BJ (cell line): ENCODE measurements at places on chromosomes 4 and X. TPM values are rescaled to one million over a fixed set of nuclear protein-coding genes. Genes with fewer than 3 reads are reported as not detected.

Gene CLGN
- polyA plus RNA-seq: 0.06 TPM in 1 of 2 replicates, not detected in the other

Gene FAT1
- 351 and 489 TPM in 2 replicates for polyA plus RNA-seq

Gene EDNRA
- polyA plus RNA-seq: 7.6 and 12.0 TPM in 2 replicates

Gene ADH7
- polyA plus RNA-seq: not detected in 2 replicates

DNA sequence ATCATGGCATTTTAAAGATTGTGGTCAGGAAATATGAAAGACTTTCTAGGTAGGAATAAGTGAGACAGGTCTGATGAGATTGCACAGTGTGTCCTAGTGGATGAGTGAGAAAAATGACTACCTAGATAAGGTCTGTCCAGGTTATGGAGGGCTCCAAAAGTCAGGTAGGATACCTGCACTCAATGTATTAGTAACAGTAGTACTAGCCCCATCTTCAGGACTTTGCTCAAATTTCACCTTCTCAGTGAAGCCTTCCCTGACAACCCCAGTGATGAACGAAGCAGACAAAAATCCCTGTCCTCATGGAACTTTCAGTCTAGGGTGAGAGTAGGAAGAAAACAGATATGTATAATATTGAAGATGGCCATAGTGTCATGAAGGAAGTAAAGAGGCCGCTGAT lies 85.7 kb downstream of the ZIC3 start:
- no peak for DNase-seq

GRCh38 chrX:117397844-117398243 lies 718.8 kb downstream of the KLHL13 start:
- DNase-seq: no peak

- no peak for DNase-seq
Measured at GRCh38 chr4:22501715-22502095, 14.2 kb downstream of the ADGRA3 start.

- DNase-seq: no peak
Measured at GRCh38 chrX:150058728-150059127, 120.4 kb upstream of the EOLA2 start.
